ENCODE measurements at places on chromosomes 7 and 10. TPM values are rescaled to one million over a fixed set of nuclear protein-coding genes. Genes with fewer than 3 reads are reported as not detected.

The DGKI gene
- 0.15 TPM for total RNA-seq

The DYNC1I1 gene
- total RNA-seq: 1.8 TPM

The XRCC2 gene
- 4.4 TPM for total RNA-seq

The HTR7 gene
- 0.32 TPM for total RNA-seq

The CCNY gene
- 59.8 TPM for total RNA-seq

The GIMAP4 gene
- total RNA-seq: 332 TPM

Measured in epithelial cell of umbilical artery (primary cell).